ENCODE measurements at places on chromosomes 12 and 14.

DNA sequence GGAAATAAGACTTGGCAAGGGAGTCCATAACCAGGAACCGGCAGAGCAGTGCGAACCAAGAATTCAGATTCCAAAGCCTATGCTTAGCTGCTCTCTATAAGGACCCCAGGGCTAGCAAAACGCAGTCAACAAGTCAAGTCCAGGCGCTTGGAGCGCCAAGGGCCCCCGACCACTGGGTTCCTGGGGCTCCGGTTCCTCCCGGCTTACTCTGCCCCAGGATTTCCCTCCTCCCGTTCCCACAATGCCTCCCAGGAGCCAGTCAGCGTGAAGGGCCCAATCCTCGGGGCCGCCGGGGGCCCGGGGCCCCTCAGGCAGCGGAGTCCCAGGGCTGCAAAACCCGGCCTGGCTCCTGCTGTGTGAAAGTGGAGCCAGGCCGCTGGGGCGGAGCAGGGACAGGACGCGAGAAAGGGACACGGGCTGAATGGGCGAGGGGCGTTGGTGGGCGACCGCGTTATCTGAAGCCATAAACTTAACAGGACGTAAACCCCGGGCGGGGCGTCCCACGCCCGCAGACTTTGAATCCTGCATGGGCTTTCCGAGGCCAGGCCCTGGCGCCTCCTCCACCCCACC, 1.5 kb downstream of the KRT8 start:
- peak; percentile 44 for DNase-seq

GRCh38 chr14:68762953-68763764, 29.7 kb downstream of the ZFP36L1 start:
- DNase-seq: no peak

- no peak for DNase-seq
Observed at GRCh38 chr12:89892436-89892835, 183.8 kb upstream of the ATP2B1 start.

- DNase-seq: no peak
Observed at GRCh38 chr12:50162230-50162629, 4.9 kb downstream of the CERS5 start.

DNA sequence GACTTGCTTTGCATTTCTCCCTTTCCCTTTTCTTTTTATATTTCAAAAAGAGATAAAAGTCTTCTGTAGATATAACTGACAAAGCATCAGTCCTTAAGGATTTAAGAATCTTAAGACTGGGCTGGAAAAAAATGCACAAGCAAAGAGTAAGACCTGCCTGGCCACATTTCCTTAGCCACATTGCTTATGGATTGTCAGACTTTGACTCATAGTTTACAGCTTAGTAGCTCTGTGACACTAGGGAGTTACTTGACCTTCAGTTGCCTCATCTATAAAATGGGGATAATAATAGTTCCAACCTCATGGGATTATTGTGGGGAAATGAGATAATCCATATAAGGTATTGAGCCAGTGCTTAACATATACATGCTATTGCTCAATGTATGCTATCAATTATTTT, 66.4 kb upstream of the STK38L start:
- DNase-seq: no peak

DNA sequence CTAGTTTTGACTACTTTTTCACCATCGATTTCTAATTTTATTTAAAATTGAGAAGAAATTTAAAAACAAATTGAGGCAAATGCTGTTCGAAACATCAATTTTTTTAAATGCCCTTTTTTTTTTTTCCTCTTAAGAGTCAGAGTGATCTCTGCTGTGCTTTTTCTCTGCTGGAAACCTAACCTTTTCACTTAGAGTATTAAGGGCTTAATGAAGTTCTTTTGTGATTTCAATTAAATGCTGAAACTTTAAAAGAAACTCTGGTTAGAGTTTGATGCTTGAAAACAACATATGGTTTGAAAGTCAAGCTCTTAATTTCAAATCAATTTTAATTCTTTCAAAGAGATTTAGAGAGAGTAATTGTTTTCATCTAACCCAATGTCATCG, 171.8 kb downstream of the TMTC2 start:
- DNase-seq: no peak

- DNase-seq: peak; percentile 62
Observed at GRCh38 chr14:21476523-21476924, 235 bp downstream of the RAB2B start.

GRCh38 chr12:19243551-19243950, 114.0 kb downstream of the PLEKHA5 start:
- no peak for DNase-seq
